Activated naive CD4-positive, alpha-beta T cell treated with Interleukin-2 at 50 U/mL for 16 hours (primary cell): ENCODE measurements at places on chromosomes 16 and 17.
A peak's percentile ranks its signal among the peaks of the same experiment; 100 is the strongest.

DNA sequence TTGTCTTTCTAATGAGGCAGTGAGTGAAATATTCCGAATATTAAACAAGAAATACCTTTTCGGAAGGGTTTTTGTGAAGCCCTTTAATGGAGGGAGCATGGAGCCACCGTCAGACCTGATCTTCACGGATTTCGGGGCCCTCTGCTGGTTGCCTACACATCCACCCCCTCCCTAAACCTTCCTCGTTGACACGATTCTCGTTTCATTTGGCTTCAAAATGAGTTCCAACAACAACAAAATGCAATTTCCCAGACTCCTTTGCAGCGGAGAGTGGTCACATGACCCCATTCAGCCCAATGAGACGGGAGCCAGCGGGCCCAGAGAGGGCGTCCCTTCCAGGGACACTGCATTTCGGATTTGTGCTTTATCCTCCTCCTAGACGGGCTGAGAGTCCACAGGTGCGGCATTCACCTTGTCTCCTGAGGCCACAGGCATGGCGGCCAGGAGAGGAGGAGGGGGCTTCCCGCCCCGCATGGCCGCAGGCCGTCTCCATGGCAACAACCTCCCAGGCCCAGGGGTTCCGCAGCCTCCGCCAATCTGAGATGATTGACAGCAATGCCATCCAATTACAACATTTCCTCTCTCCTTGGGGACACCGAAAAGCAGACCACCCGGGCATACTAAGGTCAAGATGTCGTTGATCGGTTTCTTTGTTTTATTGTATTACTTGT lies 259.8 kb downstream of the C16orf95 start:
- no peak for DNase-seq

GRCh38 chr17:73278465-73279453 lies 17.1 kb upstream of the CPSF4L start:
- no peak for DNase-seq

DNA sequence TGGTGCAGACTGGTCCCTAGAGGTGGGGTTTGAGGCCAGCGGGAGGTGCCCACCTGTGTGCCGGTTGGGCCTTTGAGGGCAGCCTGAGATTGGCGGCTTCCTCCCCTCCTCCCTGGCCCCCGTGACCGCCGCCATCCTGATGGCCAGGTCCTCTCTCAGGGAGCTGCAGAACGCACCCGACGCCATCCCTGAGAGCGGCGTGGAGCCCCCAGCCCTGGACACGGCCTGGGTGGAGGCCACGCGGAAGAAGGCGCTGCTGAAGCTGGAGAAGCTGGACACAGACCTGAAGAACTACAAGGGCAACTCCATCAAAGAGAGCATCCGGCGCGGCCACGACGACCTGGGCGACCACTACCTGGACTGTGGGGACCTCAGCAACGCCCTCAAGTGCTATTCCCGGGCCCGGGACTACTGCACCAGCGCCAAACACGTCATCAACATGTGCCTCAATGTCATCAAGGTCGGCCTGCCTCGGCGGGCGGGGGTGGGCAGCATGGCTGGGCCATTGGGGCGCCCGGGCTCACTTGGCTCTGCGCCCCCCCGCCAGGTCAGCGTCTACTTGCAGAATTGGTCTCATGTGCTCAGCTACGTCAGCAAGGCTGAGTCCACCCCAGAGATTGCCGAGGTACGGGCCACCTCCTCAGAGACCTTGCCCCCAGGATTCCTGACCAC lies 2.8 kb downstream of the GPS1 start:
- no peak for DNase-seq

DNA sequence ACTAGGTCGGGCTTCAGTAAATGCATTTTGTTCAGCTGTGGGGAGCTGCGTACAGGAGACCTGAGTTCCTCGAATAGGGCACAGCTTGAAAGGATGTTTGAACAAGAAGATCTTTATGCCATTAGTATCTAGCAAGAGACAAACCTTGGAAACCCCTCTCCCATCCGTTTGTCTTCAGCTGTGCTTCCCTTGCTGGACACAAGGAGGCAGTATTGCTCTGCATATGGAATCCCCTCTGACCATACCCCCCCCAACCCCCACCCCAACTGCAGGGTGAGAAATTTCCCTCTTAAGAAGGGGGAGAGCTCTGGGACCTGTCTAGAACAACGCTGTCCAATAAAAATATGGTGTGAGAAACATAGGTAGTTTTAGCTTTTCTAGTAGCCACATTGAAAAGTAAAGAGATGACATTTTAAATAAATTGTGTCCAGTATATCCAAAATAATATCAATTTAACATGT lies 1.6 kb downstream of the MRM1 start:
- peak; percentile 71 for DNase-seq

DNA sequence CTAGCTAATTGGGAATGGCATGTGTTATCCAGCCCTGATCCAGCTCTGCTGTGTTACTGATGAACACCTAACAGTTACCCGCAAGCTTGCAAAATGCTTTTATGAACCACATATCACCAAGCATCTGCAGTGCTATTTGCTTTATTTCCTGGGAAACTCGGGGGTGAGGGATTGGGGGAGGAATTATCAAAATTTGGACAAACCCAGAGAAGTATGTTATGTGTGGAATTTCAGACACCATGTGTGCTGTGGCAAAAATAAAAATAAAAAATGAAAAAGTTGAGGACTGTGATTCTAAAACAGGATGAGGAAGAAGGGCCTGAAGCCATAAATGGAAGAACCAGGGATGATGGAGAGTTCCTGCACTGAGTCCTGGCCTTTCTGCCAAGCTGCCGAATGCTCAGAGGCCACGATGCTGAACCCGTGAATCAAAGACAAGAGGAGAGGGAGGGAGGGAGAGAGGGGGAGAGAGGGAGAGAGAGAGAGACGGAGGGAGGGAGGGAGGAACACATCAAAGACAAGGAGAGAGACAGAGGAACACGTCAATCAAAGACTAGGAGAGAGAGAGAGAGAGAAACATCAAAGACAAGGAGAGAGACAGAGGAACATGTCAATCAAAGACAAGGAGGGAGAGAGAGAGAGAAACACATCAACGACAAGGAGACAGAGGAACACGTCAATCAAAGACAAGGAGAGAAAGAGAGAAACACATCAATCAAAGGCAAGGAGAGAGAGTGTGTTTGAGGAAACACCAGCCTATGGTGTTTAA lies 89.8 kb downstream of the MRM3 start:
- DNase-seq = no peak

DNA sequence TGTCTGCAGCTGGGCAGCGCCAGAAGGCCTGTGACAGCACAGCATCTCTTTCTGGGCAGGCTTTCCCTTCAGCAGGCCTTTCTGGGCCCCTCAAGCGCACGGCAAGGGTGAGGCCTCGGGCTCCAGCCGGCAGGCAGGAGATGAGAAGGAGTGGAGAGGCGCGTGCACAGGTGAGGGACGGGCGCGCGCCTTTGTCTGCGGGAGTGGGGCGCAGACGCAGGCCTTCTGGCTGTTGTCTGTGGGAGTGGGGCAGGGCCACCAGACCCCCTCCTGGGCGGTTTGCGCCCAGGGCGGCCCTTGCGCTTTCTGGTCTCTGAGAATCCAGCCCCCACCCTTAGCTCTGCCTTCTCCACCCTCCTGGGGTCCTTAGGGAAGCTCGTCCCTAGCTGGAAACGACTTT lies 6.5 kb downstream of the ZNF205 start:
- DNase-seq = no peak

DNA sequence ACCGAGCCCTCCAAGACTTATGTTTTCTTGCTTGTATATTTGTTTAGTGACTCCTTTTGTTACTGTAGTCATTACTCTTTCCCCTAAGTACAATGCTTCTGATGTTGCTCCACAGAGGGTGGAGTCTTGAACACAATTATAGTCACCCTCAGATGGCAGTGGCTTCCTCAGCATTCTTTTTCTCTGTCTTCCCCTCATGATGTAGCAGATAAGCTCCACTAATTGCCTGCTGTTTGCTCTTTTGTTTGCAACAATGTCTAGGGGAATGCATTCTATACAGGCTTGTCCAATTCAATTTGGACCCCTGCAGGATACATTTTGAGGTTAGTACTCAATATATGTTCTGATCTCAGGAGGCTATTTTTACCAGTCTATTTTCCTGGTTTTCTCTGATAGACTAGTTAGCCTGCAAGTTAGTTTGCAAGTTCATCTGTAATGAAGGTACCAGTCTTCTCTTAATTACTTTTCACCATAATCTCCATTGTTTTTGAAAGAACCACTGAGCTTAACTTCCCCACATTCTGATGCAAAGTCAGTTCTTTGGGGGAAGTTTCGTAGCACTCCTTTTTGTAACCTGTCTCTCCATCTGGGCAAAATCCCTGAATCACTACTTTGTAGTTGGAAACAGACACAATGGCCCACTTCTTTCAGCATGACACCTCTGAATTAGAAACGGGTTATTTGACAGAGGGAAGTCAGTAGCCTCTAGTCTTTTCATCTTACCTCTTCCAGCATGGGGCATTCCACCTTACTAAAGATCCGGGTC lies 1509.2 kb downstream of the CDH11 start:
- DNase-seq = no peak

DNA sequence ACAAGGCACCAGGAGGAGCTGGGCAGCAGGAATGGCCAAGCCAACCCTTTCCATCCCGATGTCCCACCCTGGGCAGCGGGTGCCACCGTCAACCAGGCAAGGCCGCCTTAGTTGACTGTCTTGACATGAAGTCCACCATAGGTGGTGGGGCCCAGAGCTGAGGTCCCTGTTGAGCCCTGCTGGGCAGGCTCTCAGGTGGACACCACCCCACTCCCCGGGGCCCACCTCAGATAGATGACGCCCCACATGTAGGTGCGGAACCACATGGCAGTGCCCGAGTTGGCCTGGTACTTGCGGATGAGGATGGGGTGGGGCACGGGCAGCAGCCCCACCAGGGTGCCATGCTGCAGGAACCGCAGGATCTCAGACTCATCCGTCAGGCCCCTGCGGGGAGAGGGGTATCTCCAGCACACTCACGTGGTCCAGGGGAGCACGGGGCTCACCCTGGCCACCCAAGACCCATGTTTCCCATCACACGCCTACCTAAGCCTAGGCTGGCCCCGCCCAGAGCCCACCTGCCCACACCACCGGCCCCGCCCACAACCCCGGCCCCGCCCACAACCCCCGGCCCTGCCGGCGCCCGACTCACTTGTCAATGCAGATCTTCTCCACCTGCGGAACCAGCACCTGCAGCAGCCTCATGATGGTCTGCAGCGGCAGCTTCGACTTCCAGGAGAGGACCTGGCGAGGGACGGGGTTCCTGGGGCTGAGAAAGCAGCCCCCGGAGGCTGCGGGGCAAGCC lies 16.2 kb downstream of the OTOP3 start:
- no peak for DNase-seq

DNA sequence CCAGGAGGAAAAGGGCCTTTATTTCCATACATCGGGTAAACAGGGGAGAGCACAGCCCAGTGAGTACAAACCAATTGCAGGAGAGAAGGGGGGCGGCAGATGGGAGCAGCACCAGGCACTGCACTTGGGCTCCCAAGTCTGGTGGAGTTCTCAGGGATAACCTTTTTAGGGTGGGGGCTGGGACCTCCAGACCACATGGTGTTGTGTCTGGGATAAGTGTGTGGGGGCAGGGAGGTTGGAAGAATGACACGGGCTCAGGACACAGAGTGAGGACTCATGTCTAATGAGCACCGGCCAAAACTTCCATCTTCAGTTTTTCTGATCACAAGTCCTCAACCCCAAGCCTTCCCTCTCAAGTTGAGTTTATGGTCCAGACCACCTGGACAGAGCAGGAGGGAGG lies 30.6 kb downstream of the PIPOX start:
- no peak for DNase-seq

- DNase-seq = no peak
Measured at GRCh38 chr17:37535906-37536305, 46.2 kb downstream of the DUSP14 start.

DNA sequence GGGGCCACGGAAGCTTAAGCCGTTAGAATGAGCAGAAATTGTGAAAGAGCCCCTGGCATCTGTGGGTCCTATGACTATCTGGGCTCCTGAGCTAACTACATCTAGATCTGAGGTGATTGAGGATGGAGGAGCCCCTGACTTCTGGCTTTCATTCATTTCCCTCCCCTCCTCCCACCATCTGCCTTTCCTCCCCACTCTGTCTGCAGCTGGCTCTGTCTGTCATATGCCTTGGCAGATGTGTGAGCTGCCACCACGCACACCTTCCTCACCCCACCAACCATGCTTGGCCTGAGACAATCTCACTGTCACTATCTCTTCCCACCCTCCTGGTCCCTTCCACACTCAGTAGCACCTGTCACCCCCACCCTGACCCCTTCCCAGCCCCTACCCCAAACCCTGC lies 5.1 kb downstream of the CD300E start:
- DNase-seq = no peak

DNA sequence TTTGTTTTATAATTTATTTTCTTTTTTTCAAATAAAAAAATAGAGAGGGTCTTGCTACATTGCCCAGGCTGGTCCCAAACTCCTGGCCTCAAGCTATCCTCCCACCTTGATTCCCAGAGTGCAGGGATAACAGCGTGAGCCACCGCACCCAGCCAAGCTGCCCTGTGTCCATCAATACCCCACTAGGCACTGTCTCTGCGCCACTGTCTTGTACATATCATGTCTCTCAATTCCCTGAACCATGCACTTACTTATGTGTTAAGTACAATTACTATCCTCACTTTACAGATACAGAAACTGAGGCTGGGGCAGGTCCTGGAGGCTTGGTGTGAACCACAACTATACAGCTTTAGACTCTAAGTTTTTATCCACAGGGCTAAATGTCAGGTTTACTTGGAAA lies 11.7 kb downstream of the NSMCE1 start:
- DNase-seq = no peak

DNA sequence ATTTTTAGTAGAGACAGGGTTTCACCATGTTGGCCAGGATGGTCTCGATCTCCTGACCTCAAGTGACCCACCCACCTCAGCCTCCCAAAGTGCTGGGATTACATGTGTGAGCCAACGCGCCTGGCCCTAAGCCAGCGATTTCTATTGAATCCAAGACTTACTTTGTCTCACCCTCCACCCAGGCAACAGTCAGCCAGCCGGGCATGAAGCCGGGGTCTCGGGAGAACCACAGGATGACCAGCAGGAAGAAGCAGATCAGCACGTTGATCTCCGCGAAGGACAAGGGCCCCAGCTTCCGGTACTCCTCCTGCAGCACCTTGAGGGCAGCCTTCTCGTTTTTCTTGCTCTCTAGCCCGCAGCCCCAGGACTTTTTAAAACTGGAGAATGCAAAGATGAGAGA lies 17.6 kb downstream of the SLC13A5 start:
- no peak for DNase-seq

DNA sequence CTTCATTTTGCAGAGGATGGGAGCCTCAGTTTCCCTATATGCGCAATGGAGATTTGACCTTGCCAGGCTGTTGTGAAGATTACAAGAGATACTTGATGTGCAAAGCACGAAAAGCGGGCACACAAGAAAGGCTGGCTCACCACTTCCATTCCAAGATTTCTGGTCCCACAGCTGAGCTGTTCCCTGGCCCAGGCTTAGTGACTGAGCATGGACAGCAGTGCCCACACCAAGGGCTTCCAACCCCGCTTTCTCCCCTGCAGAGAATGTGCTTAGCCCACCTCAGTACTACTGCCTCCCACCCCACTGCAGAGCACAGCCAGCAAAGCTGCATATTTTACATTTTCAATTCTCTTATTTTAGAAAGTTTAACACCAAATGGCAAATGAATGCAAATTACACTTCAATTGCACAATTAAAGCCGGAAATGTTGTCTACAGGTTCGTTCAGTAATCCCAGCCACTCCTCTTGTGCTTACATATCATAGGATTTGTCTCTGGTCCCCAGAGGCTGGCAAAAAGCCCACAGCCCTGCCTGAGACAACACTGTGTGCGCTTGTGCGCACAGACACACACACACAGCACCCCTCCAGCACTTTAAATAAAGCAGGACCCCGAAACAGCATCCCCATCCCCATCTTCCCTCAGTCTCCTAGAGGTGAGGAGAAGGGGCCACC lies 51.8 kb downstream of the VAC14 start:
- no peak for DNase-seq

GRCh38 chr16:80274576-80275191 lies 266.1 kb upstream of the DYNLRB2 start:
- DNase-seq = no peak
